ENCODE measurements at places on chromosomes 2 and 18.

- no peak for DNase-seq
Observed at GRCh38 chr2:6750411-6751158, 115.1 kb downstream of the CMPK2 start.

DNA sequence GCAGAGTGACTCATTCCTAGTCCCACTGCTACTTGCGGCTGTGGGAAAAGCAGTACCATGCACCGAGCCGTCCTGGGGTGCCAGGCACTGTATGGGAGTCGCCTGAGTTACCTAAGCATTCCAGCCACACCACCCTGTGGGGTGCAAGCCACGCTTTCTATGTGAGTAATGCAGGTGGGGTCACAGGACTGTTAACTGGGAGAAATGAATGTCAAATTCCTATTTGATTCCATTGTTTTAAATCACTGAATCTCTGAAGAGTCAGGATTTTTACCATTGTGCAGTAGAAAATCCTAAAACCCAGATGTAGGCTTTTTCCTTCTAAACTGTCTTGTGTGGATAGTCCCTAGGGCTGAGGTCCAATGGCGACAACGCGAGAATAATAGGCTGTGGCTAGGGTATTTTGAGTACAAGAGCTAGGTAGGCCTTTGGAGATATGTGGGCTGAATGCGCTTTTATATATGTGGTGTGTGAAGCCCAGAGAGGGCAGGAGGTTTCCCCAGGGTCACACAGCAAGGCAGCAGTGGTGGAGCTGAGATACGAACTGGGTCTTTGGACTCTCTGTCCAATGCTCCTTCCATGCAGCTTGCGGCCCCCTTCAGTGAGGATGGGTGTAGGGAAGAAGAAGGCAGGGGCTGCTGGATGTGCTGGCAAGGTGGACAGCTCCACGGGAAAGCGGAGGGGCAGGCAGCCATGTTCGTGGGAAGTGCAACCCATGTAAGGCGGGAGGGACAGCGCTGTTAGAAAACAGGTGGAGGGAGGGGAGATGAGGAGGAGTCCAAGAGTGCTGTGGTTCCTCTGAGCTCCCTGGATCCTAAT is 83.2 kb downstream of the DDX1 start:
- no peak for DNase-seq

DNA sequence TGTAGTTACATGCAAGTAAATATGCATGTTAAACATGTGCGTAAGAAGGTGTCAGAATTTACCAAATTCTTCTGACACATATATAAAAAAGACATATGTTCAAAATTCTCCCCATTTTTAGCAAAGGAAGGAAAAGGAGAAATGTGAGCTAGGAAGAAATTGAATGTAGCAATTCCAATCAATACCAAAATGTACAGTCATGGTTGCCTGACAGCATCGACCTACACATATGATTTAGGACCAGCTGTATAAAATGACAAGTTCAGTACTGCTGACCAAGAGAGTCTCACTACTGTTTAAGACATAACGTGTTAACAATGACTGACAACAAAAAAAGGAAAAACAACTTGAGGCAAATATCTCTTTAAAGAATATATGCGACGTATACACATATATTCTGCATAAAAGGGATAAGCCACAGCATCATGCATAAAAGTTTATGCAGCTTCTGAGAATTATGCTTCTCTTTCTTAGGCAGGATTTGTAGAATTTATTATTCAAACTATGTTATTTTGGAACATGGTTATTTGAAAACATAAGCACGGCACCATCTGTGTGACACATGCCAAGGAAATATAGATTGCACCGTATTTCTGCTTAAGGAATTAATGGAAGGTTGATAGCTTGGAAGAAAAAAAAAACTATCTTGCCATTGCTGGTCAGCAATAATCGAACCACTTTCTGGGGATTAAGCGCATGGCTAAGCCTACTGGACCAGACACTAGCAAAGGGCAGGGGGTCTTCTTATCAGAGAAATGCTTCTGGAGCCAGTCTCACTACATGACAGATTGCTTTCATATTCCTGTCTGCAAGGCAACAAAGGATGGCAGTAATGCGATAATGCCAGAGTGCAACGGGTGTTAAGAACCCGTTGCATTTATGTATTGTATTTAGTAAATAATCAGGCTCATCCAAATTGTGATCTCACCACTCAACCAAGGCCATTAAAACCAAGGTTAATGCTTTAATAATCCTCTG is 154.0 kb downstream of the WDPCP start:
- DNase-seq: no peak

DNA sequence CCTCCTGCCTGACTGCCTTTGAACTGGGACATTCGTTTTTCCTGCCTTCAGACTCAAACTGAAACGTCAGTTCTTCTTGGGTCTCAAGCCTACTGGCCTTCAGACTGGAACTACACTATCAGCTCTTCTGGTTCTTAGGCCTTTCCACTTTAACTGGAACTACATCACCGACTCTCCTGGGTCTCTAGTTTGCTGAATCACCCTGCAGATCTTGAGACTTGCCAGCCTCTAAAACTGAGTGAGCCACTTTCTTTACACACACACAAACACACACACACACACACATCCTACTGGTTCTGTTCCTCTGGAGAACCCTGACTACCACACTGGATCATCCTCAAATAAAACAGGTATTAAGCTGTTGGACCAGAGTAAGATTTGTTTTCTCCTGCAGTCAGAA is 46.7 kb upstream of the ATL2 start:
- no peak for DNase-seq

- DNase-seq: no peak
Observed at GRCh38 chr2:138373993-138374408, 127.6 kb upstream of the SPOPL start.

- no peak for DNase-seq
Observed at GRCh38 chr2:233936089-233936488, 18.9 kb downstream of the TRPM8 start.

DNA sequence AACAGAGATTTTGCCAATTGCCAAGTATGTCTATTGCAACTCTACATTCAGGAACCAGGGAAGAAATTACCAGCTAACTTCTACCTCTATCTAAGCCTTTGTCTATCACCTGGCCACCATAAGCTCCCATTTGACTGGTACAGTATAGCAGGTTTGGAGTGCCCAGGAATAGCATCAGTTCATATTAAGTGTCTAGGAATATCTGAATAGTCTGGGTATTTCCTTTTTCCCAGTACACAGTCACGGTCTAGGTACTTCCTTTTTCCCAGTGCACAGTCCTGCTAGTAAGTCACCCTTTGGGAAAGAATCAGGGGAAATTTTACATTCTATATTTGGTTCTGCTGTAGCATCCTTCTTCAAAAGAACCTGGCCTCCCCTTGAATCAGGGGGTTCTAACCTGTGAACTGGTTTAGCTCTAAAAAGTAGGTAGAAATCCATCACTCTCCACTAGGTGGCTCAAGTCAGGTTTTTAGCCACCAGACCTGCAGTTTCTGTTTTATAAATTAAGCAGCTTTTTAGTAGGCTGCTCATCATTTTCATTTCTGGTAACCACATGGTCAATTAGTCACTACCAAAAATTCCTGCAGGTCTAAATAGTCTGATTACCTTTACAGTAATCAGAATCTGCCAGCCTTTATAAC is 49.3 kb upstream of the DNAJC10 start:
- DNase-seq: peak; percentile 51

DNA sequence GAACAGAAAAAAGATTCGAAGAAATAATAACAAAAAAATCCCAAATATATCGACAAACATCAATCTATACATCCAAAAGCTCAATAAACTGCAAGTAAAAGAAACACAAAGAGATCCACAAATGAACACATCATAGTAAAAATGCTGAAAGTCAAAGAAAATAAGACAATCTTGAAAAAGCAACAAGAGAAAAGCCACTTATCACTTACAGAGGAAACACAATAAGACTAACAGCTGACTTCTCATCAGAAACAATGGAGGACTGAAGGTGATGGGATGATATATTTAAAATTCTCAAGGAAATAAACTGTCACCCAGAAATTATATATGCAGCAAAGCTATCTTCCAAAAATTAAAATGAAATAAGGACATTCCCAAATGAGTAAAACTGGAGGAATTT is 140.3 kb downstream of the NDUFA10 start:
- DNase-seq: no peak

GRCh38 chr2:224892574-224893204 is 149.6 kb downstream of the DOCK10 start:
- no peak for DNase-seq

- no peak for DNase-seq
Observed at GRCh38 chr2:23356711-23357110, 28.3 kb upstream of the KLHL29 start.

DNA sequence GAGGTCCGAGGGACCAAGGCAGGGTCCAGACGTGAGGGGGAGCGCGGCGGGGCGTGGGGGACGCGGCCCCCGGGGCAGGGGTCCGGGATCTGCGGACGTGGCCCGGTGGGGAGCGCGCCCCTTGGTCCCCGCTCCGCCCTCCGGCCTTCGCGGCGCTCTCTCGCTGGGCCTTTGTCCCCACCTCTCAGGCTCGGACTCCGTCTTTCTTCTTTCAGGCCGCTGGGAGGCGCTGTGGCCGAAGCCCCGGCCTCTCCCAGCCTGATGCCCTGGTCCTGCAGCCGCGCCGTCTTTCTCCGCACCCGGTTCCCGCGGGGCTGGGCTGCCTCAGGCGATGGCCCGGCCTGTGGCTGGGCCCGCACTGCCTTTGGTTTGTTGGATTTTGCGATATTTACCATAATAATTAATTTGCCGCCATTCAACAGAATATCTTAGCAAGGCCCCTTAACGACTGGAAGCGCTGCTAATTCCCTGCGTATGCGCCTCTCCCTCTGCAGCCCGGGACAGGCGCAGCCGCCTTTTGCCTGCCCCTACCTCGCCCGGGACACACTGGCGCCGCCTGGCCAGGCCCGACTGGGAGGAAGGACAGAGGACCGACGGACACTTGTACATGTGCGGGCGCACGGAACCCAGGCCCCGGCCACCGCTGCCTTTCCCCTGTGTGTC is 10.8 kb downstream of the SIX3 start:
- peak; percentile 6 for DNase-seq

- DNase-seq: no peak
Observed at GRCh38 chr18:45505497-45506206, 109.6 kb upstream of the SLC14A2 start.

DNA sequence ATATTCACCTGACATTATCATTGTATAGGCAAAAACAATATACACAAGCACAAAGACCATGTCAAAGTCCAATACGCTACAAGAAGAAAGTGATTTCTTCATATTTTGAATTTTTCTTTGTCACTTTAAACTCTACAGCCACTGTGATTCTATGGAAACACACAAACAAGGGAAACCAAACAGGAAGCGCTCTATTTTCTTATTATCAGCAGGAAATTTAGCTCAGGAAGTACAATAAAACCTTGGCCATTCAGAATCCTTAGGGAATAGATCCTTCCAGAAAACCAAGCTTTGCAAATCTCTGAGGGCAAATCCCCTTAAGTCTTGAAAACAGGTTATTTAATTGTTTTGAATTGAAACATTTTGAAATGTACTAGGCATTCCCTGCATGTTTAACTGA is 336.2 kb downstream of the EPHA4 start:
- no peak for DNase-seq

- DNase-seq: no peak
Observed at GRCh38 chr2:127104881-127105655, 1.9 kb downstream of the BIN1 start.

DNA sequence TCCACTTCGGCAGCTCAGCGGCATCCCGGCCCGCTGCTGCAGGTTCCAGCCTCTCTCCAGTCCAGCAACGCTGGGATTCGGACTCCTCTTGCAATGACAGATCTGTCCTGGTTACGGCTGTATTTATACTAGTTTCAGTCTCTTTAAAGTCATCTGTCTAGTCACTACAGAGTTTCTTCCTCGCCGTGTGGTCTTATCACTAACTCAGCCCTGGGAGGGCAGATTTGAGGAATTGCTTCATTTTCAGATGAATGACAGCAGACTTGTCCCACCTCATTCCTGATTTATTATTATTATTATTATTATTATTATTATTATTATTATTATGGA is 2.2 kb downstream of the KLHL29 start:
- DNase-seq: no peak

DNA sequence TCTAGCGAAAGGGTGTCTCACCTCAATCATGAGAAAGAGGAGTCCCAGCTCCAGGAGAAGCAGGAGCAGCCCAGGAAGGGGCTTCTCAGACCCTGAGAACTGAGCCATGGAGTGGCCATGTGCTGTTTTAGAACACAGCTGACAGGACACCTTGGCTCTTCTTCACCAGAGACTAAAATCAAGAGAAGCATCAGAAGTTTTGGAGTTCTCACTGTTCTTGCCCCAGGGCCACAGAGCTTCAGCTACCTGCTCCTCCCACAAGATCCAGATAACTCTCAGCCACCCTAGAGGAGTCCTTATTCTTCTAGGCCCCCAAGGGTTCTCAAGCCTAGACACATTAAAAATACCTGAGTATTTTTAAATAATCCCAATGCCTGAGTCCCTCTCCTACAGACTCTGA is 99.6 kb upstream of the ATP8B1 start:
- no peak for DNase-seq

DNA sequence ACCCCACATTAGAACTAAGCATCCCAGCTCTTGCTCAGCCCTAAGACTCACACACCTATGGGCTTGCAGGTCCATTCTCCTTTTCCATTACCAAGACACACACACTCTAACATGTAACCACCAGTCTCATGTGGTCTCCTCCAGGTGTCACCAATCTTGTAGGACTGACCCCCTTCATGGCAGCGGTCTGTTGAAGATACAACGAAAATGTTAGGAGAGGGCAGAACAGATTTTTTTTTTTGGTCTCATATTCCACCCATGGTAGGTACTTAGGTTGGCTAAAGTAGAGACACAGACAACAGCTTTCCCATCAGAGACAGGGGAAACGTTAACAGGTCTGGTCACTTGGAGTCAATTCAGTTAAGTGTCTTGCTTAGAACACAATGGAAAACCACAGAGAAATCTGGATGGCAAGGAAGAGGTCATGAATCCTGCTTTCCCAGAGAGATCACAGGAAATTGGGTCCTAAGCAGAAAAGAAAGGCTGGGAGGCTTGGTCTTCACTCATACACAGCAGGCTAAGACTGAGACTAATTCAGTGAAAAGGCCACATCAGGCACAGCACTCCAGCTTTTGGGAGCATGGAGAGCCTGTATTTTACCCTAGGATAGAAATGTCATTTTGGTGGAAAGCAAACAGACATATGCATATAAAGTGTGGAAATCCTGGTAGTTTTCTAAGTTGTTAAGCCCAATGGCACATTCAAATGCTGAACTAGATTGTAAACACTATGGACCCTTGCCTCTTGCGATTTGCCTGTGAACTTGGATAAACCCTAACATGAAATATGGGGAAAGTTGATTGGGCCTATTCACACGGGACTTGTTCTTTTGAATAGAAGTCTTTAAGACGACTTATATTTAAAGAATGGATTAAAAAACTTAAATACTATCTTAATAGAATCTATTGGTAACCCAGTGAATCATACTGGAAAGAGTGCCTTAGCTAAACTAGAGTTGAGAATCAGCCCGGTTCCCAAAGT is 3.8 kb downstream of the FN1 start:
- no peak for DNase-seq

DNA sequence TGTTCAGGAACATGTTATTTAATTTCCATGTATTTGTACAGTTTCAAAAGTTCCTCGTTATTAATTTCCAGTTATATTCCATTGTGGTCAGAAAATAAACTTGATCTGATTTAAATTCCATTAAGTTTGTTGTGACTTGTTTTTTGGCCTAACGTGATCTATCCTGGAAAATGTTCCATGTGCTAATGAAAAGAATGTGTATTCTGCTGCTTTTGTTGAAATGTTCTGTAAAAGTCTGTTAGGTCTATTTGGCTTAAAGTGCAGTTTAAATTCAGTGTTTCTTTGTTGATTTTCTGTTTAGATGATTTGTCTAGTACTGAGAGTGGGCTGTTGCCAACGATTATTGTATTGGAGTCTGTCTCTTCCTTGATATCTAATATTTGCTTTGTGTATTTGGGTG is 148.0 kb downstream of the UBR3 start:
- DNase-seq: no peak

- DNase-seq: no peak
Observed at GRCh38 chr18:45328811-45329210, 286.5 kb upstream of the SLC14A2 start.
